Iris pigment epithelial cell (primary cell): ENCODE measurements at places on chromosomes 3 and 15.

GRCh38 chr3:80914854-80915253 lies 846.6 kb downstream of the GBE1 start:
- no peak for DNase-seq

DNA sequence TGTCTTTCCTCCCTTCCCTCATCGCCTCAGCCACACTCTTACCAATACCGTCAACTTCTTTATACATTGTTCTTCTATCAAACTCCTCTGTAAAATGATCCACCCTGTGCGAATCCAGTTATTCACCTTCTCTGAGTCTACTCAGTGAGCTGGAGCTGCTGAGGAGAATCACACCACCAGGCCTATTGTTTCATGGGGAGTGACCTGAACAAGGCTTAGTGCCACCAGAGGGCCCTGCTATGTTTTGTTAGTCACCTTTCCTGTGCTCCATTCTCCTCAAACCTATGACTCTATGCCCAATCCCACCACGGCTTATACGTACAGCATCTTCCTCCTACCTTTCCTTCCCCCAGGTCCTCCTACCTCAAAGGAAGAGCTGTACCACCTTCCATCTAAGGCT lies 50.4 kb upstream of the MED12L start:
- no peak for DNase-seq

DNA sequence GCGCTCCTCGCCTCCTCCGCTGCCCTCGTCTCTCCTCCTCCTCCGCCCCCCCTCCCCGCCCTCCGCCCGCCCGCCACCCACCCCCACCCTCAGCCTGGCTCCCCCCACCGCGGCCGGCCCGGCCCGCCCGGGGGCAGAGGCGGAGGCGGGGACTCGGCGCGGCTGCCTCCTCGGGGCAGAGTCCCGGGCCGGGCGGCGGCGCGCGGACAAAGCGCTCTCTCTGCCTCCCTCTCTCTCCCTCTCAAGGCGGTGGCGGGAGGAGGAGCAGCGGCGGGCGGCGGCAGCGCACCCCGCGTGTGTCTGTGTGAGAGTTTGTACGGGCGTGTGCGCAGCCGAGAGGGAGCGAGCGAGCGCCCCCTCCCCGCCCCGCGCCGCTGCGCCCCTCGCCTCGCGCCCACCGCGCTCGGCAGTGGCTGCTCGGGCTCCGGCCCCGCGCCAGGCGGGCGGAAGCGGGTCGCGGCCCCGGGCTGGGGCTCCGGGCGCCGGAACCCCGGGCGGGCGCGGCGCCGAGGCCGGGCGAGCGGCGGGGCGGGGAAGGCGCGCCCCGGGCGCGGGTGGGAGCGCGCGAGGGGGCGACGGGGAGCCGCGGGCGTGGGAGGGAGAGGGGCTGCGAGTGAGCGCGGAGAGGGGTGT lies at the start of gene IGF2BP2:
Gene IGF2BP2, minus strand, starts transcription at position 37 of the 633 bp plus-strand sequence. CDS start 82 bp downstream, outside the sequence.
- DNase-seq, result peak; percentile 89

- DNase-seq, result no peak
Observed at GRCh38 chr3:13581485-13582365, 32.8 kb downstream of the FBLN2 start.

- no peak for DNase-seq
Observed at GRCh38 chr3:154214306-154214705, 93.1 kb downstream of the ARHGEF26 start.

GRCh38 chr3:76753599-76753998 lies 286.3 kb upstream of the ROBO2 start:
- DNase-seq, result peak; percentile 12

- DNase-seq, result peak; percentile 98
Observed at GRCh38 chr3:100032243-100032642, 82.1 kb downstream of the FILIP1L start.

- peak; percentile 83 for DNase-seq
Observed at GRCh38 chr15:96037584-96037983, 292.9 kb upstream of the NR2F2 start.

GRCh38 chr3:16917256-16917935 lies 32.6 kb downstream of the PLCL2 start:
- DNase-seq, result peak; percentile 56

GRCh38 chr3:108603691-108604090 lies 14.2 kb downstream of the DZIP3 start:
- DNase-seq, result peak; percentile 22

GRCh38 chr15:71687902-71688508 lies 122.3 kb upstream of the NR2E3 start:
- peak; percentile 88 for DNase-seq

GRCh38 chr3:111712294-111713167 lies 117.4 kb upstream of the ZBED2 start:
- DNase-seq, result peak; percentile 26

- DNase-seq, result peak; percentile 56
Observed at GRCh38 chr15:44038755-44039191, 156.3 kb downstream of the FRMD5 start.

- no peak for DNase-seq
Observed at GRCh38 chr15:80946576-80946975, 43.0 kb downstream of the MESD start.

DNA sequence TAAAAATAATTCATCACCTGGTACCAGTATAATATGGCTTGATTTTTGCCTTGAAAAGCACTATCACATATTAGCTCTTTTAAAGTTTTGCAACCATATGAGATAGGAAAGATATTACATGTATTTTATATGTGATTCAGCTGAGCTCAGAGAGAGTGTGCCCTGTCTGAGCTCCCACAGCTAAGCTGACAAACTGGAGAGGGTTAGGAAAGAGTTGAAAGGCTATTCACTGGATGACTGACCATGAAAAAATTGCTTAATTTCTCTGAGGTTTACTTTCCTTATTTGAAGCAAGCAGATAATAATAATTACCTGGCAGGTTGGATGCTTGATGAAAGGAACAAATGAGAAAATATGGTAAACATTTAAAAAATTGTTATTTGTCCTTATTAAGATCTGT lies 97.4 kb upstream of the CCDC80 start:
- peak; percentile 54 for DNase-seq

DNA sequence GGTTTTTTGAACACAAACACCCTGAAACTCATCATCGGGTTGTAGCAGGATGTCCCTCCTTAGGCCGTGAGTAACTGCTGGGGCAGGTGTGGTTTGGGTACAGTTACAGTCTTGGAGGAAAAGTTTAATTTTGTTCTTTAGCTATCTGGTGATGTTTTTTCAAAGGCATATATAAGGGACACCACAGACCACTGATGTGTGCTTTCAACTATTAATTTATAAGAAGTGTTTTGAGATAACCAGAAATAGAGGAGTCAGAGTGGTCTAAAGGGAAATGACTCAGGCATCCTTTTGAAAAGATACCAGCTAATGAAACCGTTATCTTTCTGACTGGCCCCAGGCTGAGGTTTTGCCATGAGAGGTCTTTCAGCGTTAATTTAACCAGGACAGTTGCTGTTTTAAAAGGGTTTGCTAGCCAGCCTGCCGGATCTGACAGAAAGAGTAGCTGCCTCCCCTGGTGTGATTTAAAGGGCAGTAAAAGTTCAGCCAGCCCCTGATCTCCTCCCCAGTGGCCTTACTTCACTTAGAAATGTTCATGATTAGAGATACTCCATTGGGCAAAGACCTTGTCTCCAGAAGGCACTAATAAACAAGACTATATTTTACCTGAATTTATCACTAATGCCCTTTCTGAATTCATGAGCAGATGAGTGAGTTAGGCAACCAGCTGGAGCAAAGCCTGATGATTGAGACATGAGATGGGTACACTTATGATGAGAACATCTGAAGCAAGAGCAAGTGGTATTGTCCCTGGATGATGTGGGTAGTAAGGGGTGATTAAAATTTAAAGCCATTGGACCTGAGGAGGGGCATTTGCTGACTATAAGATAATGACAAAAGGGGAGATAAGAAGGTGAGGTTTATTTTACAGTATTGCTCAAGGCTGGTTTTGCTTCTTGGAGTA lies 482.5 kb upstream of the TBL1XR1 start:
- DNase-seq, result peak; percentile 83

DNA sequence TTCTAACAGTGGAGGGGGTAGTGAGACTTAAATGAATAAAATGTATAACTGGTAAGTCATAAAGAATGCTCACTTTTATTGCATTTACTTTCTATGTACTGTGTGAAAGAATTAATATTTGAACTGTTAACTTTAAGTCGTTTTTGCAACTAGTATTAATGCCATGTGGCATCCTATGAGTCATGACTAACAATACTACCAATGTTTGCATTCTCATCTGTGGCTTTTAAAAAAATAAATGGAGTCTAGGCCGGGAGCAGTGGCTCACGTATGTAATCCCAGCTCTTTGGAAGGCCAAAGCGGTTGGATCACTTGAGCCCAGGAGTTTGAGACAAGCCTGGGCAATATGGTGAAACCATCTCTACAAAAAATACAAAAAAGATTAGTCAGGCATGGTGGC lies 5.2 kb downstream of the C3orf49 start:
- DNase-seq, result peak; percentile 65

DNA sequence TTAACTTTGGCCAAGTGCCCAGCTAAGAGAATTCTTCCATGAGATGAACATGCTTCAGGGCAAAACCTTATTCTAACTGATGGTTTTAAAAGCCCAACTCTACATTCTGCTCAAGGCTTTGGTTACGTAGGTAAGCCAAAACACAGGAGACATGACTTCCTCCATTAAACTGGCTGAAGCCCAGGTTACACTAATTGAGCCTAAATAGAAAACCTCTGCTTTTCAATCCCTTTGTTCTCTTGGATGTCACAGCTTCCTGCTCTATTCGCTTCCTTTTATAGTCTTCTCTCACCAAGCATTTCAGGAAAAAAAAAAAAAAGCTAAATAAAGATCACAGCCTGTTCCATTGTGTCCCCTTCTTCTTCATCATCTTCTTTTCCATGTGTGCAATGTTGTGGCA lies 420.4 kb downstream of the TIGIT start:
- DNase-seq, result peak; percentile 2

- DNase-seq, result no peak
Observed at GRCh38 chr3:46672349-46672695, 21.2 kb downstream of the ALS2CL start.

GRCh38 chr15:90286678-90287077 lies 21.2 kb downstream of the NGRN start:
- DNase-seq, result peak; percentile 39

DNA sequence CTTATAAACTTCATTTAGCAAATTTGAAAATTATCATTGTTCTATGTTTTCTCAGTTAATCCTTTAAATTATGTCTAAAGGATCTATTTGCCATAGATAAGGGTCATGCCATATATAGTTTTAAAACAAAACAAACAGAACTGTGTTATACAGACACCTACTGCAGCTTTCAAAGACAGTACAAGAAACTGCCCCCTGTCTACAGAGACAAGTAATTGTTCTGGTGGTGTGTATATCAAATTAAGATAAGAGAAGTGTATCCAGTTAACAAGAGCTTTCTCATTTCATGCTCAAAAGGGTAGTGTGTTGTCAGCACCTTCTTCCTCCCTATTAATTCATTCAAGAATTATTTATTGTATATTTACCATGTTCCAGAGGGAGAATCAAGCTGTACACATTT lies 201.2 kb downstream of the FMN1 start:
- DNase-seq, result peak; percentile 31

DNA sequence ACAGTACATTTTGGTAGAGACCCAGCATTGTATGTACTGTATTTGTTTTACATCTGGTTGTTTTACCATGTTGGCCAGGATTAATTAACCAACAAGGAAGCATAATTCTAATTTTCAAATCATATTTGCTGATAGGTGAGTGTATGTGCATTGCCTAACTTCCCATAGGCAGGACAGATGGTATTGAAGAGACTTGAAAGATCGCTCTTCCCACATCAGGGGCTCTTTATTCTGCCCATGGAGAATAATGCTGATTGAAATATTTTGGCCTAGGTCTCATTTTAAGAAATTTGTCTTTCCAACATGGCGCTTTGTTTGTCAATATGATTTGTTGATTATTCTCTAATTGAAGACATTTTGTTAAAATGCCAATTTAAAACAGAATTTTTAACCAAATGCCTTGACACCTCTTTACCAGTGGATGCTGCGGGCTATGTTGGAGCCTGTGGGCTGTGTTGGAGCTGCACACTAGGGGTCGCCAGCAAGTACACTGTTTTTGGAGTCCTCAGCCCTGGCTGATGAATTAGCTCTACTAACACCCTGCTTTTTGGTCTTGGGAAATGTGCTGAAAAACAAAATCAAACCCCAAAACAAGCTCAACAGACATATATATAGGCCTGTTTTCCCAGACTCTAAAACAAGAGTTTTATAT lies 5.3 kb downstream of the P2RY12 start:
- peak; percentile 32 for DNase-seq

DNA sequence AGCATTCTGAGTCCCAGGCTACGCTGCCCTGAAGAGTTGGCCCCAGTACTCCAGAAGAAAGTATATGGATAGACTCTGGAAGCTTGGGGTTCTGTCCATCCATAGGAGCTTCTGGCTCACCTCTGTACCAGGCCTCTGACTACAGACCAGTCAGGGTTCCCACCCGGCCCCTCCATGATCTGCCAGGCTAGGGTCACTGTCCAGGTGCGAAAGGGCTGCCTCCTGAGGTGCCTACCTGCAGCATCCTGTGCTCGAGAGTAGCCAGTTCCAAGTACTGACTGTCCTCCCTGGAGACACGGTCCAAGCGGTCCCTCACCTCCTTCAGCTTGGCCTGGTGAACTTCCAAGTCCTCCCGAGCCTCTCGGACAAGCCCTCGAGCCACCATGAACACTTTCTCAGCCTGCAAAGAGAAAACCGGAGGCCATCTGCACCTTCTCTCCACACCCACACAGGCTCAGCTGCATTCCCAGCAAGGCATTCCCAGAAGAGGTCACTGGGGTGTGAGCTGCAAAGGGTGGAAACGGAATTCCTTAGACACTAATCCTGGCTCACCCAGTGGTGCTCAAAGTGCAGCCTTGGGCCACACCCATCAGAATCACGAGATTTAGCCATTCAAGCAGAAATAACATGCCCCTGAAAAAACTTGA lies 3.7 kb upstream of the PLXNB1 start:
- DNase-seq, result peak; percentile 39

GRCh38 chr3:160052385-160053047 lies 63.9 kb downstream of the IL12A start:
- DNase-seq, result peak; percentile 31

DNA sequence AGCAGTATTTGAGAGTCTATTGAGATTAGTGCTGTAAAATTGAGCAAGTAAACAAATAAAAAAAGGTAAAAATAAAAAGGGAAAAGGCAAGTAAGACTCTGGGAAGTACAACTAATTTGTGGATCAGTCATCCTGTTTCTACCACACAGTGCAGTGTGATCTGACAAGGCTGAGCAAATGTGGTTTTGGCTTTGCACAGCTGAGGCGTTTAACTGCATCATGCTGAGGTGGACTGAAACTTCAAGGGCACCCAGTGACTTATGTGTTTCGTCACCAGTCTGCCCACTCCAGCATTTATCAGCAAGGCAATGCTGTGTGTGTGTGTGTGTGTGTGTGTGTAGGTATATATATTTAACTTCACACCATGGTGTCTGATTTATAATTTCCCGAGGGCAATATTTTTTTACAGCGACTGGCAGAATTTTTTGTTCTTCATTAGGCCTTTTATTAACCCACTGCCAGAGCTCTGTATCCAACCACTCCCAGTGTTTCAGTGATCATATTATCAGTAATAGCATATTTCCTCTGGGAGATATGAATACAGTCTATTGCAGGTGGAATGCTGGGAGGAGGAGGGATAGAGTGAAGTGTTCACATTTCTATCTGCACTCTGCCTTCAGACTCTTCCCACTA lies 131.5 kb upstream of the SATB1 start:
- DNase-seq, result no peak
